Smooth muscle cell of the pulmonary artery (primary cell): ENCODE measurements at places on chromosomes 2 and 18. TPM values are rescaled to one million over a fixed set of nuclear protein-coding genes. Genes with fewer than 3 reads are reported as not detected.

The LBX2 gene
- total RNA-seq: 0.59 and 4.5 TPM in 2 replicates

The EVA1A gene
- 26.7 and 94.9 TPM in 2 replicates for total RNA-seq

The KATNAL2 gene
- 2.2 and 4.1 TPM in 2 replicates for total RNA-seq

The NAGK gene
- 54.6 and 55.8 TPM in 2 replicates for total RNA-seq

The GPR35 gene
- 0.85 and 2.0 TPM in 2 replicates for total RNA-seq

The CRYGD gene
- total RNA-seq: not detected in 2 replicates

The UGT1A5 gene
- not detected in 2 replicates for total RNA-seq

The FOXI3 gene
- not detected in 2 replicates for total RNA-seq

The PDE1A gene
- 9.7 and 108 TPM in 2 replicates for total RNA-seq

The POTEJ gene
- total RNA-seq: not detected in 2 replicates

The RTP5 gene
- not detected in 2 replicates for total RNA-seq

The PLCD4 gene
- total RNA-seq: 2.0 and 2.5 TPM in 2 replicates

The ACKR3 gene
- total RNA-seq: 1.2 and 9.2 TPM in 2 replicates

The AGXT gene
- not detected in 2 replicates for total RNA-seq

The DNAH6 gene
- total RNA-seq: 0.07 and 0.13 TPM in 2 replicates

The TRIP12 gene
- total RNA-seq: 268 and 289 TPM in 2 replicates

The ASNSD1 gene
- 47.7 and 63.3 TPM in 2 replicates for total RNA-seq

The ARHGEF4 gene
- 4.7 and 13.2 TPM in 2 replicates for total RNA-seq

The FSHR gene
- not detected in 2 replicates for total RNA-seq

The PLEKHA3 gene
- total RNA-seq: 10.9 and 11.0 TPM in 2 replicates

The FAM237A gene
- total RNA-seq: not detected in 2 replicates

The MAP3K19 gene
- total RNA-seq: not detected in 2 replicates

The SCN7A gene
- under 0.01 TPM in 1 of 2 replicates, not detected in the other for total RNA-seq

The NEUROD1 gene
- not detected in 2 replicates for total RNA-seq

The GPAT2 gene
- 30.6 and 32.3 TPM in 2 replicates for total RNA-seq

The CCDC121 gene
- total RNA-seq: 1.8 TPM in 2 replicates

The NOSTRIN gene
- 0.13 TPM in 1 of 2 replicates, not detected in the other for total RNA-seq

The CACNB4 gene
- 2.0 and 10.8 TPM in 2 replicates for total RNA-seq

The IGFBP5 gene
- total RNA-seq: 1,272 and 1,451 TPM in 2 replicates

The TMEM163 gene
- total RNA-seq: 0.13 and 0.76 TPM in 2 replicates
